ENCODE measurements at places on chromosomes 3 and 15. TPM values are rescaled to one million over a fixed set of nuclear protein-coding genes. Genes with fewer than 3 reads are reported as not detected.

Gene ZDHHC23
- total RNA-seq, result 35.6 TPM

DNA sequence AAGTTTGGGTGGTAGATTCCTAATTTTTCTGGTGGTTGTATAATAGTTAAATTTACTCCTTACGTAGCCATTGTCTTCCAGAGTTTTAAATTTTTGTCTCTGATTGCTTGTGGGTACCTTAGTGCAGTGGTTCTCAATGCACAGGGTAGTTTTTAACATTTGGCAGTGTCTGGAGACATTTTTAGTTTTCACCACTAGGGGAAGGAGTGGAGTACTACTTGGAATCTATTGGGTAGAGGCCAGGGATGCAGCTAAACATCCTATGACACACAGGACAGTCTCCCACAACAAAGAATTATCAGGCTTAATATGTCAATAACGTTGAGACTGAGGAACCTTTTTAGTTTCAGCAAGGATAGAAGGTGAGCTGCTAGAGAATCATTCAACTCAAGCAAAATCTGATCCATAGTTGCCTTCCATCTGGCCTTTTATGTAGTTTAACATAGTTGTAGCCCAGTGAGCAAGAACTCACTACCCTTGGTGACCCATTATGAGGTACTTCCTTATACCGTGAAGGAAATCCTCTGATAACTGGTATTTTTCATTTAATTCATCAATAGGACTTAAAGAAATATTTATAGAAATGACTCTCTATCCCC, 8.6 kb upstream of the STX19 start:
- peaks cover 4% of the 10 kb centered on the region for H3K36me3 ChIP-seq
- no peaks in the 10 kb centered on the region for H3K4me1 ChIP-seq

GRCh38 chr3:73848173-73848906, 223.6 kb upstream of the PDZRN3 start:
- no peaks in the 10 kb centered on the region for H3K27me3 ChIP-seq
- H3K27ac ChIP-seq, result no peak overlapping the region
- DNase-seq, result peak; percentile 72
- H3K4me1 ChIP-seq, result no peaks in the 10 kb centered on the region

DNA sequence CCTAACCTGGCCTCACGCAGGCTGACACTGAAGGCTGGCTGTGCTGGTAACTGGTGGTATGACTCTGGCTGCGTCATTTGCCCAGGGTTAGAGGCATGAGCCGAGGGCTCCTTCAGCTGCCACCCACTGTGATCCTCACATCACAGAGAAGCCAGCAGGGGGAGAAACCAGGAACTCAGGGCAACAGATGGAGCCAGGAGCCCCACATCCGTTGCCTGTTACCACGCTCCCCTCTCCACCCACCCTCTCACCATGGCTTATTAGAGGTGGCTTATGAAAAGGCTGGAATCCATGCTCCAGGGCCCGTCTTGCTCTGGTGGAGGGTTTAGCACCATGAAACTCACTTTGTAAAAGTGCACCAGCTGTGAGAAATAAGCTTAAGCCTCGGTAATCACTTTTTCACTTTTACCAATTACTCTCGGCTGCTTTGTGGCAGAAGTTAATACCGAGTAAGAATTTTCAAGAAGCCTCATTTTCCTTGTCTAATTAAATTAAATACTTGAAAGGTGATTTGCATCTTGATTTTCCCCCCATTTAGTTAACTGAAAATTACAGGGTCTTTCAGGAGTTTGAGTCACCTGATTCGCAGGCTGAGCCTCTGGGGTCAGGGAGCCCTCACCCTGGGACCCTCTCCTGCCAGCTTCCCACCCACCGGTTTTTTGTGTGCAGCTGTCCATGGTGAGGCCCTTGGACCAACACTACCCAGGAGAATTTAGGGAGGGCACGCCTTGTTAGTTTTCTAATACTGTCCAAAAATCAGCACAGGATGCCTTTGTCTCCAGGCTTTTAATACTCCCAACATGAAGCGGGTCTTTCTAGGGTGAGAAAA, 60.9 kb downstream of the ASB7 start:
- no peak overlapping the region for H3K4me3 ChIP-seq
- no peak overlapping the region for H3K27ac ChIP-seq
- no peaks in the 10 kb centered on the region for H3K4me1 ChIP-seq
- no peaks in the 10 kb centered on the region for H3K36me3 ChIP-seq
- no peaks in the 10 kb centered on the region for H3K27me3 ChIP-seq
